Airway epithelial cell (primary cell): ENCODE measurements at places on chromosomes 11 and 22. TPM values are rescaled to one million over a fixed set of nuclear protein-coding genes. Genes with fewer than 3 reads are reported as not detected.

SH3BP1 gene
- total RNA-seq = 83.4 and 89.9 TPM in 2 replicates

GRAMD1B gene
- total RNA-seq = 0.46 and 1.4 TPM in 2 replicates

LIF gene
- total RNA-seq = 1.3 and 2.5 TPM in 2 replicates

DGCR6L gene
- total RNA-seq = 51.1 and 52.6 TPM in 2 replicates

SBF1 gene
- 62.7 and 82.7 TPM in 2 replicates for total RNA-seq

GNAZ gene
- 0.05 and 0.07 TPM in 2 replicates for total RNA-seq

IL18 gene
- 59.2 and 62.4 TPM in 2 replicates for total RNA-seq

SLC35F2 gene
- 46.5 and 48.1 TPM in 2 replicates for total RNA-seq

ALG12 gene
- 16.9 and 23.2 TPM in 2 replicates for total RNA-seq

SEC14L6 gene
- not detected in 2 replicates for total RNA-seq

PVALB gene
- total RNA-seq = not detected in 2 replicates

HSPB2 gene
- total RNA-seq = not detected in 2 replicates

CHRNA10 gene
- 0.63 TPM in 1 of 2 replicates, not detected in the other for total RNA-seq

DAGLA gene
- total RNA-seq = 0.09 and 0.56 TPM in 2 replicates

DEPDC7 gene
- total RNA-seq = 2.1 and 6.1 TPM in 2 replicates

CCDC157 gene
- 2.4 and 2.9 TPM in 2 replicates for total RNA-seq

HBB gene
- not detected in 2 replicates for total RNA-seq

PGA5 gene
- not detected in 2 replicates for total RNA-seq

LRRN4CL gene
- 0.09 and 0.28 TPM in 2 replicates for total RNA-seq

OR51L1 gene
- not detected in 2 replicates for total RNA-seq

DTX4 gene
- total RNA-seq = 4.2 and 5.9 TPM in 2 replicates

SCGB1D2 gene
- not detected in 2 replicates for total RNA-seq

MIOX gene
- total RNA-seq = not detected in 2 replicates

RASSF7 gene
- 82.9 and 90.5 TPM in 2 replicates for total RNA-seq

POLR3H gene
- 11.4 and 13.8 TPM in 2 replicates for total RNA-seq

PLEKHA7 gene
- total RNA-seq = 15.4 and 17.5 TPM in 2 replicates

SLC5A1 gene
- total RNA-seq = 0.09 and 0.21 TPM in 2 replicates

SCN3B gene
- total RNA-seq = under 0.01 TPM in 1 of 2 replicates, not detected in the other

ALDH3B2 gene
- 43.2 and 65.4 TPM in 2 replicates for total RNA-seq

AGBL2 gene
- 0.19 and 1.4 TPM in 2 replicates for total RNA-seq

ADORA2A gene
- 0.14 TPM in 1 of 2 replicates, not detected in the other for total RNA-seq

ABTB2 gene
- total RNA-seq = 3.3 and 4.2 TPM in 2 replicates

KBTBD4 gene
- 12.2 and 19.5 TPM in 2 replicates for total RNA-seq

LMNTD2 gene
- total RNA-seq = 0.56 and 1.7 TPM in 2 replicates

RAG2 gene
- not detected in 2 replicates for total RNA-seq

SYT13 gene
- not detected in 2 replicates for total RNA-seq

P4HA3 gene
- total RNA-seq = 0.09 and 0.71 TPM in 2 replicates

OR5D16 gene
- total RNA-seq = not detected in 2 replicates

MOGAT2 gene
- total RNA-seq = not detected in 2 replicates

CCDC116 gene
- not detected in 2 replicates for total RNA-seq

MUC15 gene
- total RNA-seq = 5.2 and 7.7 TPM in 2 replicates

CRYBB2 gene
- total RNA-seq = not detected in 2 replicates

UBQLN3 gene
- total RNA-seq = not detected in 2 replicates

HBE1 gene
- not detected in 2 replicates for total RNA-seq

C22orf42 gene
- not detected in 2 replicates for total RNA-seq

GGTLC3 gene
- total RNA-seq = not detected in 2 replicates

E2F8 gene
- total RNA-seq = 2.1 and 3.2 TPM in 2 replicates

PHLDA2 gene
- 126 TPM in 2 replicates for total RNA-seq

RTN4R gene
- total RNA-seq = 7.0 and 12.4 TPM in 2 replicates
